ENCODE measurements at places on chromosomes 12 and 14.

DNA sequence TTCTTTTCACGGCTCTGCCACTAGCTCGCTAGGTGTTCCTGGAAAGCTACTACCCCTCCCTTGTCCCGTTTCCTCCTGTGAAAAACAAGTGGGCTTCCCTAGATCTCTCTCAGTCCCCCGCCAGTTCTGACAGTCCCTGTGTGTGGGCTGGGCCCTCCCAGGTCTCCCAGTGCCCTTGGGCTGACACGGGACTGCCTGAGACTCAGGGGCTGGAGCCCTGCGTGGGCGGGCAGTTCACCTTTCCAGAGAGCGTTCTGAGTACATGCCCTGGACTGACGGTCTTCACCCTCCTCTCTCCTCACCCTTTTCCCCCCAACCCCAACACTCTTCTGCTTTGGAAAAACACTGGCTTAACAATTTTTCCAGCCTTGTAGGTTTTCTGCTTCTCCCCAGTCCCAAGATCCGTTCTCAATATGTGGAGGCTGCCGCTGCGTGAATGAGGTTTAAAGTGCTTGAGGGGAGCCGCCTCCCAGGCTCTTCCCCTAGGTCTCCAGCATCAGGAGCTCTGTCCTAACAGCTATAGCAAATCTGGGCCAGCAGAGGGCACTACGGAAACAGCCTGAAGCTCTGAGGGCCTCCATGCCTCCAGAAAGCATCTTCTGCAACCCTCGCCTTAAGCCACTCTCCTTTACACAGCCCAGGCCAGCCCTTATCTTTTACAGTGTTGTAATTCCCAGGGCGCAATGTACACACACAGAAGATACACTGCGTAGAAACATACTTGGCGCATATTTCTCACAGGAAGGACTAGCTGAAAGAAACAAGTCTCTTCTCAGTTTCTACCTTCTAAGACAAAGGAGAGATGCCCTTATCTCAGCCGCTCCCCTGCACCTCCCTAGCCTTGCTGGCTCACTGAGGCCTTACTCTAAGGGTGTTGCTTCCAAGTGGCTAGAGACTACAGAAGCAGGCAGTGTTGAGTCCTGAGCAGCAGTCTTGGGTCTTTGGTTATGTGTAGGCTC, 10.4 kb upstream of the DCD start:
- DNase-seq = no peak

DNA sequence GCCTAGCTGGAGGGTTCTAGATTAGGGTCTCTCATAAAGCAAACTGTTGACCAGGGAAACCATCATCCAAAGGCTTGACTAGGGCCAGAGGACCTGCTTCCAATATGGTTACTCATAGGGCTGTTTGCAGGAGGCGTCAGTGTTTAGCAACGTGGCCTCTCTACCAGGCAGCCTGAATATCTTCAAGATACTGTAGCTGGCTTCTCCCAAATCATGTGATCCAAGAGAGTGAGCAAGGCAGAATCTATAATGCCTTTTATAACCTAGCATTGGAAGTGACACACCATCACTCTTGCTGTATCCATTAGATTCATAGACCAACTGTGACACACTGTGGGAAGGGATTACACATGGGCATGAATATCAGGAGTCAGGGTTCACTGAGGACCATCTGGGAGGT, 17.3 kb downstream of the TPH2 start:
- DNase-seq = no peak

DNA sequence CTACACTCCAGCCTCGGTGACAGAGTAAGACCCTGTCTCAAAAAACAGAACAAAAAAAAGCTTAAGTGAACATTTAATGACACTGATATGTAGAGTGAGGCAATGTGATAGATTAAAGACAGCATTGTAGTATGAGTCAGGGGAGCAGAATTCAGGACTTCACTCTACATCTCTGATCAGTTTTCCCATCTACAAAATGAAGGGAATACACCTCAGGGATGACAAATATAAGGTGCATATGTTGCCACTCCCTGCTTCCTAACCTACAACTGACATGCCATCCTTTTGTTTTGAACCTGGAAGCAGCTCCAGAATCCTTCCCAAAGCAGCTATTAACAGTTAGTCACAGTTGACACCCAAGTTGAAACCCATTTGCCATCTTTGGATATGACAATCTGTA, 30.9 kb upstream of the STRN3 start:
- no peak for DNase-seq

GRCh38 chr14:100400115-100400514, 77.0 kb downstream of the SLC25A47 start:
- no peak for DNase-seq

- DNase-seq = no peak
These were observed 62.5 kb upstream of the TSPAN8 start for GRCh38 chr12:71220260-71220659.

- no peak for DNase-seq
These were observed 7.4 kb downstream of the ASPG start for GRCh38 chr14:104092931-104093365.

DNA sequence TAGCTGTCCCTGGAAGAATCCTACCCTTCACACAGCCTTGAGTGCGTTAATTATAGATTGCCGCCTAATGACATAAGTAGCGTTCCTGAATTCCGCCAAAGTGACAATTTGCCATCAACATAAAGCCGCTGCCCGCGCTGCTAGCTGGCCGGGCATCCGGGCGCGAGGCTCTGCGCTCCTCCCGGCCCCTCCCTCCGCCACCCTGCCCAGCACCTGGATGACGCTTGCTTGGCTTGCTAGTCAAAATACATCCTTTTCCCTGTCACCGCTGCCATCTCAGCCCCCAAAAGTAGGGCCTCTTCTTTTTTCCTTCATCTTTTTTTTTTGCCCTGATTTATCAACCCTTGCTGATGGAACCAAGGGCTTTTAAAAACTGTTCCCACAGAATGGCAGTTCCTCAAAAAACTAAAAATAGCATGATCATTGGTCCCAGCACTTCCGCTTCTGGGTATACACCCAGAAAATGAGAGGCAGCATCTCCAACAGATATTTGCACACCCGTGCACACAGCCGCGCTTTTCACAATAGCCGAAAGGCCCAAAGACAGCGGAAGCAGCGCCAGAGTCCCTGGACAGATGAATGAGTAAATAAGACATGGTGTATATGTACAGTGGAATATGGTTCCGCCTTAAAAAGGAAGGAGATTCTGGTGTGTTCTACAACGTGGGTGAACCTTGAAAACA, 235.2 kb downstream of the BCL11B start:
- no peak for DNase-seq

GRCh38 chr14:74867673-74868072, 8.3 kb downstream of the PROX2 start:
- no peak for DNase-seq

All from NCI-H187 treated with DMSO at 0.1 percent for 48 hours (cell line).